ENCODE measurements at places on chromosomes 5 and 9.
A peak's percentile ranks its signal among the peaks of the same experiment; 100 is the strongest.

GRCh38 chr9:94921092-94921471 lies 194.6 kb downstream of the AOPEP start:
- no peak for DNase-seq

- DNase-seq = peak; percentile 14
These were observed 42.4 kb downstream of the CWC27 start for GRCh38 chr5:64811050-64811640.

DNA sequence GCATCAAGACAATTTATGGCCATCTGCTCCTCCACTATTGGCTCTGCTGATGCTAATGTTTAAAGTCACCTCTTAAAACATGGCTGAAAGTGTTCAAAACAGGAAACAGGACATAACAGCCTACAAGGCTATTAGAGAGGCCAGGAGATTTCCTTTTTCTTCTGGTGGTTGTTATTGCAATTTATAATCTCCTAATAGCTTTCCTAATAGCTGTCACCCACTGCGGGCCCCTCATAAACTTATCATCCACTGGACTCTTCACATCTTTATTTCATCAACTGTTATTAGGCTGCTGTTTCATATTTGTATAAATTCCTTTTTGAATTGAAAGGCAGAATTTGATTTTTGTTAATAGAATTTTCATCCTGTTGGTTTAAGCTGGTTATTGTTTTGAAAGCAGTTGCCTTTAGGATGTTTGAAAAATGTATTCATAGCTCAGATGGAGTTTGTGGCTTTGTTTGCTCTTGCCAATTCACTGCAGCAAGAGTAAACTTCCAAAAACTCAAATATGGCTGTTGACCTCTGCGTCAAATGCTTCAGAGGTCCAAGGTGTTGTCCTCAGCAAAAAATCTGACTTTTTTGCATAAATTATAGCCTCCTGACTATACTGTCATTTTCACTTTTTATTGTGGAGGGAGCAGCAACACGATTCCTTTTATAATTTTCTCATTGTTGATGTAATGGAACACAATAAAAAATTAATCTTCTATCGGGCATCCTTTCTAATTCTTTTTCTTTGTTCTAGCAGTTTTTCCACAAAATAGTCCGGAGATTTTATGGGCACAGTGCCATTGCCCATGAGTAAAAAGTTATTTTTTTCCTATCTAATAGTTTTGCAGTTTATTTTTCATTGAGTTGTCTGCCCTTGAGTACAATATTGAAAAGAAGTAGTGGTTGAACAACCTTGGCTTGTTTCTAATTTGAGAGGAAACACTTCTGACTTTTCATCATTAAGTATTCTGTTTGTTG lies 69.3 kb downstream of the MAT2B start:
- DNase-seq = no peak

- DNase-seq = no peak
These were observed 335.7 kb upstream of the IZUMO3 start for GRCh38 chr9:24881361-24881760.

GRCh38 chr5:124154714-124155113 lies 591.7 kb downstream of the ZNF608 start:
- peak; percentile 20 for DNase-seq

- DNase-seq = no peak
These were observed 108.6 kb upstream of the MINAR2 start for GRCh38 chr5:129639331-129639730.

GRCh38 chr5:119255571-119256356 lies 100.1 kb upstream of the TNFAIP8 start:
- DNase-seq = no peak

- DNase-seq = no peak
These were observed 175.8 kb upstream of the ADCY2 start for GRCh38 chr5:7220156-7220555.

DNA sequence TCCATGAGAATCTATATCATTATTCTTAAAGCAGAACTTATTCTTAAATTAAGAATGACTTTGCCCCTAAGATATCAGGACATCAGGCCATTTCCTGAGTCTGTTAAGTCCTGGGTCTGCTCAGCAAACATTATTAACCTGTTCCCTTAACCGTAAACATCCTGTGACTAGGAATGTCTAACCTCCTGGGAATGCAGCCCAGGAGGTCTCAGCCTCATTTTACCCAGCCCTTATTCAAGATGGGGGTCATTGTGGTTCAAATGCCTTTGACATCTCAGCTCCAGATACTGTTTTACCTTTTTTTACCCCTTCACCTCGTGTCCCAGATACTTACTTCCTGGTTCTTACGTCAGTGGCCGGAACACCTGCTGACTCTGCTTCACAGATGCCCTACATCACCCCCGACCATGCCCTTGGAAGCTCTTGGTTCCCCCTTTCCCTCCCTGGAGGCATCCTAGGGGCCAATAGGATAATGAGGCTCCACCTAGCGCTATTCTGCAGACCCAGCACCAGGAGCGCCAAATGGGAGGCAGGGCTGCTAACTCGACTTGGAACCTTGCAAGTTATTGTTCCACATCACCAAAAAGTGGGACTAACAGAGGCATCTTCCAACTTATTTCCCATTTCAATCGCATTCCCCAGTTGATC lies 182.5 kb downstream of the MED10 start:
- no peak for DNase-seq

DNA sequence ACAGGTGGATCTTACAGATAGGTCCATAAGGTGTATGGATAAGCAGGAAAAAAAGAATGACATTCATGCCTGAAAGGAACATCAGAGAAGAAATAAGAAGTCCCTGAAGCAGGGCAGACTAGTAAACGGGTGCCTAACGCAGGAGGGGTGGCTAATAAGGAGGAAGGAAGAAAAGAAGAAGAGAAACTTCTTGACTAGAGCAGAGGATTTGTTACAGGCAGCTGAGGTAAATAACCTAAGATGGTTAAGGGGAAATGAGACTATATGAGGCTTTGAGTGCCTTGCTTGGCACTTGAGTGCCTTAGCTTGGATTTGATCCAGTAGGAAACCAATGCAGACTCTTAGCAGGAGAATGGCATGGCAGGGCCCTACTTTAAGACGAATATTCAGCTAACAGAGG lies 313.5 kb upstream of the PDE4D start:
- DNase-seq = no peak

DNA sequence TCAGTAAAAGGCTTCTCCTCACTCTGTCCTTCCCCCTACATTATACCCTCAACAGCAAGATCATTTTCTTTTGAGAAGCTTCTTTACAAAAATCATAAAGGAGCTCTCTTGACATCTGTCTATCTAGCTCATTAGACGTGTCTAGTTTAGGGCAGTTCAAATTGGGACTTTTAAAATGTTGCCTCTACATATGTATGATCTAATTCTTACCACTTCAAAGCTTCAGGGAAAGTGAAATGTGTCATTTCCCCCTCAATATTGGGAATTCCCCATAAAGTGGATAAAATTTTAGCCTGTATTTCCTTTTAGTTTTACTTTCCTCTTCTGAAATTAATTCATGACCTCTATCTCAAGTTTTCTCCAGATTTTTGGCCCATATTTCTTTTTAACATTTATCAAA lies 323.7 kb downstream of the ARRDC3 start:
- DNase-seq = no peak
